Glomerular endothelial cell (primary cell): ENCODE measurements at places on chromosomes 2 and 18.

GRCh38 chr2:23555944-23556343 lies 171.0 kb downstream of the KLHL29 start:
- DNase-seq = no peak

- DNase-seq = no peak
Measured at GRCh38 chr2:99651930-99652670, 162.3 kb upstream of the REV1 start.

DNA sequence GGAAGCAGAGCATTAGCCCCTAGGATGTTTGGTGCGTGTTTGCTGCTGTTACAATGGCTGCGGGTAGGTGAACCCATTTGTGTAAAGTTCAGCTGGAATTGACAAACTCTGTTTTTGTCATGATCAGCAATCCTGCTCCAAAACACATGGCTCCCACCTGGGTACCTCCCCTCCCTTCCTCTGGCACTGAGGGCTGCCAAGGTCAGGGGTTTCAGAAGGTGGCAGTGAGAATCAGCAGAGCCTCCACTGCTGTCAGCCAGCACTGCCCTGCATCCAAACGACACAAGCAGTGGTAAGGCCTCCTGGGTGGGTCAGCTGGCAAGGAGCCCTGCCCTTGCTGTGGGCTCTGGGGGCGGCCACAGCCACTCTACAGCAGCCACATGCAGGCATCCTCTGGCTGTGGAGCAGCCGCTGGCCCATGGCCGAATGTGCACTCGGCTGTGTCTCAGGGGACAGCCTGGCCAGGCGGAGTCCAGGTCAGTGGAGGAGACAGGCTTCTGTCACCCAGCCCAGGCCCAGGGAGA lies 32.8 kb upstream of the LDLRAD4 start:
- no peak for DNase-seq

GRCh38 chr18:70289351-70290312 lies 787 bp downstream of the SOCS6 start:
- no peak for DNase-seq

DNA sequence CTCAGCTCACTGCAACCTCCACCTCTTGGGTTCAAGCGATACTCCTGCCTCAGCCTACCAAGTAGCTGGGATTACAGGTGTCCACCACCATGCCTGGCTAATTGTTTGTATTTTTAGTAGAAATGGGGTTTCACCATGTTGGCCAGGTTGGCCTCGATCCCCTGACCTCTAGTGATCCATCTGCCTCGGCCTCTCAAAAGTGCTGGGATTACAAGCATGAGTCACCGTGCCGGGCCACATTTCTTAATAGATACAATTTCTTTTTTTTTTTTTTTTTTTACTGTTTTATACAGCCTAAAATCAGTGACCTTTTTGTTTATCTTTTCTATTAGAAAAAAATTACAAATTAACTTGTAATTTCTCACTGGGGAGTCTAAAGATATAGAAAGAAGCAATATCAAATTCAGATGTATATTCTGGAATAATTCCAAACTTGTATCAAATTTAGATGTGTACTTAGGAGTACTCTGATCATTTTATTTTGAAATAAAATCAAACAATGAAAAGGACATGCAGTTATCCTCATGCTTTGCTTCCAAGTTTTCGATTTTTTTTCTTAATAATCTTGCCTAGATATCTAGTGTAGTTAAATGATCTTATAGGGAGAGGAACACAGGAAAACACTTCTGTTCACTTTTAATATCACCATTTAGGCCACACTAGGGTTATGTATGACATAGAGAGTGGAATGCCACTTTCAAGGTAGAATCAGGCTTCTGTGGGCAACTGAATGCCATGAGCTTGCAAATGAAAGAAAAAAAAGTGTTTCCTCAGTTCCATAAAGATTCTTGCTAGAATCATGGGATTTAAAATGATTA lies 1089.3 kb downstream of the SUCLG1 start:
- no peak for DNase-seq

GRCh38 chr2:241680827-241681599 lies 5.6 kb downstream of the DTYMK start:
- DNase-seq = no peak

DNA sequence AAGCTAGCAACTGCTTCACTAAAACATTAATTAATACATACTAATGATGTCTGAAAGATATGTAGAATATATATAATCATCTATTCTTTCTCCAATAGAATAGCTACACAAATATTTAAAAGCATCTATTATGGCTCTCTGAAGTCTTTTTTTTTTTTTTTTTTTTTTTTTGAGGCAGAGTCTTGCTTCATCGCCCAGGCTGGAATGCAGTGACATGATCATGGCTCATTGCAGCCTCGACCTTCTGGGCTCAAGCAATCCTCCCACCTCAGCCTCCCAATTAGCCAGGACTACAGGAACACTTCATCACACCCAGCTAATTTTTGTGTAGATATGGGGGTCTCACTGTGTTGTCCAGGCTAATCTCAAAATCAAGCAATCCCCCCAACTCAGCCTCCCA lies 120.4 kb upstream of the KYNU start:
- DNase-seq = no peak

GRCh38 chr2:186347472-186347871 lies 138.6 kb upstream of the ZC3H15 start:
- DNase-seq = no peak

GRCh38 chr2:215528555-215528954 lies 92.7 kb upstream of the FN1 start:
- DNase-seq = peak; percentile 91
